Gastrocnemius medialis (tissue), 4 donors: ENCODE measurements at places on chromosomes 3 and 15. TPM values are rescaled to one million over a fixed set of nuclear protein-coding genes. Genes with fewer than 3 reads are reported as not detected.

The ATP13A5 gene
- total RNA-seq = not detected

DNA sequence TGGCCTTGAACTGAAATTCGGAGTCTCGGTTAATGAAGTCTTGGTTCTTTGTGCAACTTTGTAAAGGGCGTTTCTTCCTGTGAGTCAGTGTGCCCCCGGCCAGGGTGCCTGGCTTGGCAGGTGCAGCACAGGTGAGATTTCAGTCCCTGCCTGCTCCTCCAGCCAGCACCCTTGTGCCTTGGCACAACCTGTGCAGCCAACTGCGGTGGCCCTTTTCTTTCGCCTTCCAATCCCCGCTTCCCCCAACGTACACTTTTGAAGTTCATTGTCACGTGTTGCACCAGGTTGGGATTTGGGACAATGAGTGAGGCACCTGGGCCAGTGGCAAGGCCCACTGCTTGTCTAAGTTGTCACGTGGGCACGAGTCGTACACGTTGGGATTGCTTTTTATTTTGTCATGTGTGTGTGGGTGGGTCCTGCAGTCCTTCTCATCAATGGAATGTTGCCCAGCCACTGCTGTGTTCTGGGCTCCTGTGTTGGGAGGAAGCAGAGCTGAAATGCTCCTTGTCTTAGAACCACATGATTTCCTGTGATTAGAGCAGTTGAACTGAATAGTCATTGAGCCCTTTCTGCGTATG lies 242.9 kb upstream of the BHLHE40 start:
- no peak for DNase-seq

DNA sequence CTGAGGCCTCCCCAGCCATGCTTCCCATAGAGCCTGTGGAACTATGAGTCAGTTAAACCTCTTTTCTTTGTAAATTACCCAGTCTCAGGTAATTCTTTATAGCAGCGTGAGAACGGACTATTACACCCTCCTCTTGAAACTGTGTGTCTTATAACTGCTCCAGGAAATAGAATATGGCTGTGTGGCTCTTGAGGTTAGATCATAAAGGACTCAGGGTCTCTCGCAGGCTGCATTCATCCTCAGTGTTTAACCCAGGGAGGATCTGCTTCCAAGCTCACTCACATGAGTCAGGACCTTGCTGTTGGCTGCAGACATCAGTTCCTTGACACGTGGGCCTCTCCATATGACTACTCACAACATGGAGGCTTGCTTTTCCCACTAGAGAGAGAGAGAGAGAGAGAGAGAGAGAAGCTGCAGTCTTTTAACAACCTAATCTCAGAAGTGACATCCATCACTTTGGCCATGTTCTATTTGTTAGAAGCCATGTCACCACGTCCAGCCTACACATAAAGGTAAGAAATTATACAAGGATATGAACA lies 114.3 kb upstream of the UBE2E1 start:
- no peak for DNase-seq

- no peak for DNase-seq
These were observed 51.8 kb downstream of the BTD start for GRCh38 chr3:15653321-15653720.

DNA sequence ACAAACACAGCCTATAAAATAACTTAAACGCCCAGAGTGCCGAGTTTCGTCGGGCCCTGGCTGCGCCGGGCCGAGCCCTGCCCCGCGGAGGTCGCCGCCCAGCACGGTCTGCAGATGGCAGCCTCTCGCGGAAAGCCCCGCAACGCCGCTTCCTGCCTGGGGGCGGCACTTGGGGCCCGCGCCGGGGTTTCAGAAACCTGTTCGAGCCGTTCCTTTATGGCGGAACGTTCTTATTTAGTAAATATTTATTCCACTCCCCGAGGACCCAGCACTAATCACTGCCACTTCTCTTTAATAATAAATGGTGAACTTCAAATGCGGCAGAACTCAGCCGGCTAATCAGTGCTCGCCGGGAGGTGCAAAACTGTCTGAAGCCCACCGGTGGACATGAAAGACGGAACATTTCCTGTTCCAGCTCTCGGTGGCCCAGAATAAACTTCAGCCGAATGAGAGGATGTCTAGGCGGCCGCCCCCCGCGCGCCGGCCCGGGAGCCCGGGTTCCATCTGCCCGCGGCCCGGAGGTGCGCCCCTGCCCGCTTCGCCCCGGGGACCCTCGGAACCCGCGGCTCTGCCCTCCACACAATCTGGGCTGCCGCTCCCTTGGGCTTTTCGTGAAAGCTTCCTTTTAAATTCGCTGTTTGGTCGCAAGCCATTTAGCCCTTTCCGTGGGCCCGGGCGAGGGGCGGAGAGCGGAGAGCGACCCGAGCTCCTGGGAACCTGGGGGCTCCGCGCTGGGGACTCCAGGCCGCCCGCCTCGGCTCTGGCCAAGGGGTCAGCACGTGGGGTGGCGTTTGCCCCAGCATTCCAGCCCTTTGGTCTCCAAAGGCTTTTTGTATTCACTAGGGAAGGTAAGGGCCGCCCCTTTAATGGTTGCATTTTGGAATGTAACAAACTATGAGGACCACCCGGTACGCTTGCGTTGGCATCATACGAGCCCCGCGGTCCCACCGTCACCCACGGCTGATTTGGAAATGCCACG lies 110.8 kb upstream of the ATP11B start:
- DNase-seq = no peak

The CHAC1 gene
- total RNA-seq = 320 TPM

DNA sequence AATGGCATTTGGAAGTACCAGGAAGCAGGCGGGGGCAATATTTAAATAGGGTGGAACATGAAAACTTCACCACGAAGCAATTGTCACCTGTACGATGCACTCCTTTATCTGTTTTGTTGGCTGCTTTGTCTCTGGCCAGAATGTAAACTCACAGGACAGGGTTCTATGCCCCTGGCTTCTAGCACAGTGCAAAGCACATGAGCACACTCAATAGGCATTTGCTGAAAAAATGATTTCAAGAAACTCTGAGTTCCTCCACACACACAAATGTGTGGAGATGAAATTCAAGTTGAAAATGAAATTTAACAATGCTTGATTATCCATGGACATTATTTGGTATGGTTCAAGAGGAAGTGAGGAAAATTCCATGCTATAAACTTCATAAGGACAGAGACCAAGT lies 229.6 kb upstream of the FEZF2 start:
- DNase-seq = no peak
